ENCODE measurements at places on chromosomes 13 and 19. TPM values are rescaled to one million over a fixed set of nuclear protein-coding genes. Genes with fewer than 3 reads are reported as not detected.

Gene NMRK2
- total RNA-seq = 1.4 TPM

Gene ZNF560
- not detected for total RNA-seq

Gene FFAR3
- not detected for total RNA-seq

Gene PSG1
- not detected for total RNA-seq

Gene ZNF578
- 3.0 TPM for total RNA-seq

Gene LYPD5
- not detected for total RNA-seq

Gene CKM
- not detected for total RNA-seq

Gene CEACAM20
- not detected for total RNA-seq

Gene PGLYRP1
- total RNA-seq = not detected

Data from progenitor cell of endocrine pancreas (in vitro differentiated cells).